ENCODE measurements at places on chromosomes 7 and 10.

DNA sequence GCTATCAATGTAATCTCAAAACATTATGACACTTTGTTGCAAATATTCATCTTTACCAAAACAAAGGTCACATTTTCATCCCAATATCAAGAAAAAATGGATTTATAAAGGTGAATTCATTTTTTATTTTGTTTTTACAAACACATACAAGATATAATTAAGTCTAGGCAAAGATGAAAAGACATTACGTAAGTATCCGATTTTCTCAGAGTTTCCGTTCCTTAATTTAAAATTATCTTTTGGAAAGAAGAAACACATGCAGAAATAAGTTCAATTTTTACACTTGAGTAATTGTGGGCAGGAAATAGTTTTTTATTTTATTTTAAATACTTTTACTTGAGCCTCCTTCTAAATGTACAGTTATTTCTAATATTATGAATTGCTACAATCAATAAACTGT, 24.6 kb downstream of the RTKN2 start:
- no peak for DNase-seq

DNA sequence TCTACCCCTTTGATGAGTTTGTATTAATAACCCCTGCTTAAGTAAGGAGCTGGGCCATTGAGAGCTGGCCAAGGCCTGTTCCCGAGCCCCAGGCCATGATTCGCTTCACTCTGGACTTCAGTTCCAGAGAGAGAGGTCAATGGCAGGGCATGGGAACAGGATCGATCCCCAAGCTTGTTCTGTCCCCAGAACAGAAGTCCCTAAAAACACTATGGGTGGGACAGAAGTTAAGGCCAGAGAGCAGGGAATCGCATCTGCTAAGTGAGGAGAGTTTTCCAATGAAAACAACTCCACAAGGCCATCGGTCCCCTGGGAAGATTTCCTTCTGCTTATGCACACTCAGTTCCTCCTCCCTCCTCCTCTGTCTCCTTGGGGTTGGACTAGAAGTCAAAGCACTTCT, 159.6 kb downstream of the LSM5 start:
- no peak for DNase-seq

DNA sequence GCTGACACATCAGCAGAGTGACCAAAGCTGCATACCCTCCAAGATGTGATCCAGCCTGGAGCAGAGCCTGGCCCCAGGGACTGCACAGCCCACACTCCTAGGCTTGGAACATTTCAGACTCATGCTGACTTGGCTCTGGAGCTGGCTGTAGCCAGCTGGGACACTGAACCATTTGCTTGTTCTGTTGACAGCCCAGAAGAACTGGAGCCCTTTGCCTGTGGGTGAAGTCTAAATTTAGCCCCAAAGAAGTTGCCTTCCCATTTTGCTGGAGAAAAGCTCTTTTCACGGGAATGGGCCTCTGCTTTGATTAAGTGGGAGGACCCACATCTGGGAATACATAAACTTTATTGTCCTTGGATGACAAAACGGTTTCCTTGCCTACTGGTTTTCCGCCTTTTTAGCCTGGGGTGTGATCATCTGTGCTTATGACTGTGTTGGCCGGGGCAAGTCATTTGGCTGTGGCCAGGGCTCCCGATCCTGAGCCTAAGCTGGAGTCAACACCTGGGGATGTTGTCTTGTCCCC, 186.2 kb upstream of the BMPER start:
- DNase-seq, result no peak

DNA sequence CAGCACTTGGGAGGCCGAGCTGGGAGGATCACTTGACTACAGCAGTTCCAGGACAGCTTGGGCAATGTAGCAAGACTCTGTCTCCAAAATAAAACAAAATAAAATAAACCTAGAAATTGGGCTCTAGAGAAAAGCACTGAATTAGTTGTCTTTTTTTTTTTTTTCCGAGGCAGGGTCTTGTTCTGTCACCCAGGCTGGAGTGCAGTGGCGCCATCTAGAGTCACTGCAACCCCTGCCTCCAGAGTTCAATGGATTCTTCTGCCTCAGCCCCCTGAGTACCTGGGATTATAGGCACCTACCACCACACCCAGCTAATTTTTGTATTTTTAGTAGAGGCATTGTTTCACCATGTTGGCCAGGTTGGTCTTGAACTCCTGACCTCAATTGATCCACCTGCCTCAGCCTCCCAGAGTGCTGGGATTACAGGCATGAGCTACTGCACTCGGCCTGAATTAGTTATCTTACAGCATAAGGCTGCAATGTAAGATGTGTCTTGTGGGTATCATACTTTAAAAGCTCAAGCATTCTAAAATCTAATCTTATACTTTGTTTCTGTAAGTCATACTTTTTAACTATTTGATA, 12.8 kb downstream of the MEIG1 start:
- DNase-seq, result no peak

DNA sequence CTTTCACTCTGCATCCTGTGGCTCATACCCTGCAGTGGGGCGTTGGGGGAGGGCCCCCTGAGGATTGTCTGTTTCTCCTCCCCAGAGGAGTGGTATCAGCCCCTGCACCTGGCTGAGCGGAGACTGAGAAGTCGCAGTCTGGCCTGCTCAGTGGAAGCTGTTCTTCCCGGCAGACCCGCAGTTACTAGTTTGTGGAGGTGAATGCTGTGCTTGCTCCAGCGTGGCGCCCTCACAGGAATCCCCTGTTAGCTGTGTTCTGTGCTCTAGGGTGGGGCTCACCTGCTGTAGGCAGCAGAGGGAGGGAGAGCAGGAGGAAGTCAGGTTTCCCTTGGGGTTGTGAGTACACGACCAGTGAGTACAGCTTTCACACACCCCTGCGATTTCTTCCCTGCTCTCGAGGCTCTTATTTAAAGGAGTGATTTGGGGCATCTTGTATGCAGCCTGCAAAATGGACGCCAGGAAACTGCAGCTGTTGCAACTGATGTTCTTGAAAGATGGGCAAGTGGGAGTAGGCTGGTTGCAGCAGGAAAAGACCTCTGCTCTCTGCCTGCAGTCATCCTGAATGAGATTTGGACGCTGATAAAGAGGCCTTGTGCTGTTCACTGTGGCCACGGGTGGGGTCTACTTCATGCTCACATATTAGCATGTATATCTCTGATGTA, 66.4 kb downstream of the HK1 start:
- peak; percentile 17 for DNase-seq

GRCh38 chr7:13115157-13115772, 427.8 kb downstream of the ARL4A start:
- DNase-seq, result no peak

DNA sequence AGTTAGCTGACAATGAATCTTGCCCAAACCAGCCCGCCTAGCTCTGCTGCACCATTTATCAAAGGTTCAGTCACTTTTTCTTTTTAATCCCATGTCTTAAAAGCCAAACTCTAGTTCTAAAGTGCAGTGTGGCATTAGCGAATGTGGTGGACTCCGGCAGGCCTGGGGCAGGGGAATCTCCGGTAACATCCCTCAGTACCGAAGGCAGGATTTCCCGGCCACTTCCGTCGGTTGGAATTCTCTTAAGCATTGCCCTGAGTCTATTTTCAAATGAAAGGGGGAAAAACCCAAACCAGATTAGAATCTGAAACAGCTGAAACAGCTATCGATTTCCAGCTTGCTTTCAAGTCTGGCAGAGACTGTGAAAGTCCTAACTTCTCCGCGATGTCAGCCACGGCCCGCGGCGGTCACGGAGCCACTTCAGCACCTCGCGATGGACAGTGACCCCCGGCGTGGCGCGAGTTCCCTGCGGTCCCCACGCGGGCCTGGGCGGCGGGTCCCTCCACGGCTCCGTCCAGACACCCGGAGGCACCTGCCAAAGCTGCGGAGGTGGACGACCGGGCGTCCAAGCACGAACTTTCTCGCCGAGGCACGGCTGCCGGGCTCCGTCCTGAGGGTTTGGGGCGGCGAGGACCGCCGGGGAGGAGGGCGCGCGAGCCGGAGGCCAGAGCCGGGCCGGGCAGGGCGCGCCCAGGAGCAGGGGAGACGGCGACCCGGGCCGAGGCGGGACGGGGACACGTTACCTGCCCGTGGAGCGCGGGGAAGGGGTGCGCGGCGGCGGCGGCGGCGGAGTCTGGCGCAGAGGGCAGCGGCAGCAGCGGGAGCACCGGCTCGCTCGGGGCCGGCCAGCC, 745 bp downstream of the TCERG1L start:
- peak; percentile 8 for DNase-seq

GRCh38 chr10:386771-387592, 251.7 kb downstream of the ZMYND11 start:
- DNase-seq, result no peak

DNA sequence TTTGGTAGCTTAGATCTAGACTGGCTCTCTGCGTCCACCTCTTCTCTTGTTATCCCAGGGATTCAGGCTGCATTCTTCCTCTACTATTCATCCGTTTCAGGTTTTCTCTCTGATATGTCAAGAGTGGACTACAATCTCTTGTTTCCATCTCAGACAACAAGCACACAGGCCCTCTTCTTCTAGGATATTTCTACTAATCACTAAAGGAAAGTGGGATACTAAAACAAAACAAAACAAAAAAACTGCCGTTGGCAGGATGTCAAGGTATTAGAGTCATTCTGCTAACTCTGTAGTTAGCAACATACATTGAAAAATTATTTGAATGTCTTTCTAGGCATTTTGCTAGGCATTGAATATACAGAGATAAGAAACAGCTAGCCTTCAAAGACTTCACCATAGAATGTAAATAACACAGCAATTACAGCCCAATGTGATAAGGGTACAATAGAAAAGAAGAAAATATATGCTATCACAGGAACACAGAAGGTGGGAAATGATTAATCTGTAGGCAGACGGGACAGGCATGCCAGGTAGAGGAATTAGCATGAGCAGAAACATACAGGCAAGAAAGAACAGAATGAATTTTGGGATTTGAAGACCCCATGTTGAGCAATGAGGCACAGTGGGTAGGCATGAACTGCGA, 210.5 kb downstream of the CSTF2T start:
- DNase-seq, result no peak

GRCh38 chr7:133963629-133964028, 163.5 kb upstream of the LRGUK start:
- no peak for DNase-seq

DNA sequence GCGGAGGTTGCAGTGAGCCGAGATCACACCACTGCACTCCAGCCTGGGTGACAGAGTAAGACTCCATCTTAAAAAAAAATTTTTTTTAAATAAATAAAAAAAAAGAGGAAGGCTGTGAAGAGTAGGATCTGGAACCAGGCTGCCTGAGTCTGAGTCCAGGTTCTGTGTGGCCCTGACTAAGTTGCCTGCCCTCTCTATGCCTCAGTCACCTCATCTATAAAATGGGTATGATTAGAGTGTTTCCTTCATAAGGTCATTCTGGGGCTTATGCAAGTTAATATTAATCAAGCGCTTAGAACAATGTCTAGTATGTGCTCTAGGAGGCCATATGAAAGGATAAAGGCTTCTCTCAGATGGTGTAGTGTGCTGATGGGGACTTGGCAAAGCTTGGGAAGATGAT, 12.3 kb downstream of the COL26A1 start:
- DNase-seq, result no peak

- DNase-seq, result no peak
Observed at GRCh38 chr10:83190614-83191013, 948.7 kb upstream of the GHITM start.

DNA sequence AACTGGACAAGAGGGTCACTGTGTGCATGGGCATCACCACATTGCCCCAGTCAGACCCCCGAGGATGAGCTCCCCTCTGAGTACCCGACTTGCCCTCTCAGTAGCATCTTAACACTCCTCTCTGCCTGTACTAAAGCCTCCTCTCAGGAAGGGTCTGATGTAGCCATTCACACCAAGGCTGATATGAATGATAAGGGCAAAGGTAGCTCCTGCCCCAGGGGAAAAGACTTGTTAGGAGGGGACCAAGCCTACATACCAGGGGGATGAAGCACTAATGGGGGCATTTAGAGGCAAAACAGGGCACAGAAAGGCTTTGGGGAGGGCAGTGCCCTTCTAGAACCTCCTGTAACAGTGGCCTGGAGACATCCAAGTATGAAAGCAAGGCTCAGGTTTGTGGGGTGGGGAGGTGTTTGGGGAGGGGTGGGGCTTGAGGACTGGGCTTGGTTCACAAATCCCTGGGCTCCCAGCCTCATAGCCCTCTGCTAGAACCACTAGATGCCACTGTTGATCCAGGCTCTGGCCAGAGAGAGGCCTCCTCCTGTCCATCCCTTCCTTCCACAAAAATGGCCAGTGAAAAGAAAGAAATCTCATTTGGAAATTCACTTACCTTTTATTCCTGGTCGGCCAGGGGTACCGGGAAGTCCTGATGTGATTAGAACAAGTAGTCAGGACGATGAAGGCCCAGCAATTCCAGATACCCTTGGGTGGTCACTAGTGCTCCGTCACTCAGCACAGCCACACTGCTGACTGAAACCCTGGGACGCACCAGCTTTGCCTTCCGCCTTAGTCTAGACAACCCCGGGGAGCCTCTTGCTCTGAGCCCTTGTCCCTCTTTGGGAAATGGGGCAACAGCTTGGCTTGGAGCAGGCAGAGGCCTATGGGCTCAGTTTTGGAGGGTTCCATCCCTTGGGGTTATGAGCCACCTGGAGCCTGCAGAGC, 40.3 kb downstream of the COL17A1 start:
- DNase-seq, result peak; percentile 7

DNA sequence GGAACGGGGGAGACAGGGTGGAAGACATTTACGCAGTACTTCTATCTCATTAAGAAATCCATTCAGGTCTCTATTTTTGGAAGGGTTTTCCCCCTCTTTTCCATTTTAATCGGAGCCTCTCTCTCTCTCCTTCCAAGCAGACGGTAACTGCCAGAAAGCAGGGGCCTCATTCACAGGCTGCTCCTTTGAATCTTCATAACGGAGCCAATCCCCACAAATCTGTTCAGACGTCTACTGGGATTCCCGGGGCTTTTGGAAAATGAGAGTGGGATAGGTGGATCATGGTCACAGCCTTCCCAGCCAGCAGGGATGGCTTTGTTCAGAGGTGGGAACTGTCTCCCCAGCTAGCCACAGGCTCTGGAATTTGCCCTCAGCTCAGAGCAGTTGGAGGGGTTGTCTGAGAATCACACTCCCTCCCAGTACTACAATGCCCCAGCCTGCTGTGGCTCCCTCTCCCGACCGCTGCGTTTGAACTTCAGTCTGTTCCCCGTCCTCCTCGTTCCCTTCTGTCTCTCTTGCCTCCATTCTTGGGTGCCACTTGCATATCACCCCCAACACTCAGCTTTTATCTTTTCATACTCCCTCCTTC, 413.6 kb downstream of the PLXNA4 start:
- no peak for DNase-seq

GRCh38 chr7:48182718-48183369, 11.6 kb downstream of the ABCA13 start:
- no peak for DNase-seq

- DNase-seq, result no peak
Observed at GRCh38 chr7:28378574-28379149, 33.7 kb upstream of the CREB5 start.

DNA sequence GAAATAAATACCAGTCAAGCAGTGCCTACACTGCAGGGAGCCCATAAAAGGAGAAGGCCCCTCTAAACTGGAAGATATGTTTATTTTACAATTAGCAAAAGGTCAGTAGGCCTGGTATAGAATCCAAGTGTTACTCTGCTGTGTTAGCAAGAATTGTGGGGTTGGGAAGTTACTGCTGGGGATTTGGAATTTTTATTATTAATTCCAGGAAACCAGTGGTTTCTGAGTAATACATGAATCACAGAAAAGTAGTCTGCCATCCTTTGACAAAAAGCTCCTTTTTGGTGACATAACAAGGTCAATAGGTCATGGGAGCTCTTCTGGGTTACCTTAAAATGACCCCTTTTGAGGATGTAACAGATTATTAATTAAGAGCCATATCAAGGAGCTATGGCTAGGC, 67.4 kb downstream of the ZNF92 start:
- DNase-seq, result no peak

- DNase-seq, result no peak
Observed at GRCh38 chr10:80477813-80478212, 23.7 kb downstream of the TSPAN14 start.

GRCh38 chr7:79293655-79294142, 159.8 kb downstream of the MAGI2 start:
- no peak for DNase-seq
